ENCODE measurements at places on chromosomes 6 and 20.

GRCh38 chr20:62117658-62118057 is 4.6 kb upstream of the LSM14B start:
- no peak for DNase-seq

DNA sequence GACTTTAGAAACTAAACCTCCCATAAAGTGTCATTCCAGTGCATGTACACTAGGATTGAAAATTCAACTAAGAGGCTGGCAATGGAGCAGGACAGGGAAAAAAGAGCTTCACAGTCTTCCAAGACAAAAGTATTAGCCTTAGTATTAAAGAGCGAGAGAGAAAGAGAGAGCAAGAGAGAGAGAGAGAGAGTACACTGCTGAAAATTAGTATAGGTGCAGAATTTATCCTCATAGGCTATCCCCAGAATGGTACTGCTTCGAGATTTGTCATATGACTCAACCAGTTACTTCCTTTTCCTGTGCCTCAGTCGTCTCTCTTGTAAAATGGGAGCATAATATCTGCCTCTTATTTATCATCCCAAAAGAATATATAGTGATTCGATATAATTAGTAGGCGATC is 543.2 kb upstream of the JARID2 start:
- DNase-seq = no peak

GRCh38 chr6:17865798-17866725 is 121.4 kb downstream of the KIF13A start:
- DNase-seq = no peak

DNA sequence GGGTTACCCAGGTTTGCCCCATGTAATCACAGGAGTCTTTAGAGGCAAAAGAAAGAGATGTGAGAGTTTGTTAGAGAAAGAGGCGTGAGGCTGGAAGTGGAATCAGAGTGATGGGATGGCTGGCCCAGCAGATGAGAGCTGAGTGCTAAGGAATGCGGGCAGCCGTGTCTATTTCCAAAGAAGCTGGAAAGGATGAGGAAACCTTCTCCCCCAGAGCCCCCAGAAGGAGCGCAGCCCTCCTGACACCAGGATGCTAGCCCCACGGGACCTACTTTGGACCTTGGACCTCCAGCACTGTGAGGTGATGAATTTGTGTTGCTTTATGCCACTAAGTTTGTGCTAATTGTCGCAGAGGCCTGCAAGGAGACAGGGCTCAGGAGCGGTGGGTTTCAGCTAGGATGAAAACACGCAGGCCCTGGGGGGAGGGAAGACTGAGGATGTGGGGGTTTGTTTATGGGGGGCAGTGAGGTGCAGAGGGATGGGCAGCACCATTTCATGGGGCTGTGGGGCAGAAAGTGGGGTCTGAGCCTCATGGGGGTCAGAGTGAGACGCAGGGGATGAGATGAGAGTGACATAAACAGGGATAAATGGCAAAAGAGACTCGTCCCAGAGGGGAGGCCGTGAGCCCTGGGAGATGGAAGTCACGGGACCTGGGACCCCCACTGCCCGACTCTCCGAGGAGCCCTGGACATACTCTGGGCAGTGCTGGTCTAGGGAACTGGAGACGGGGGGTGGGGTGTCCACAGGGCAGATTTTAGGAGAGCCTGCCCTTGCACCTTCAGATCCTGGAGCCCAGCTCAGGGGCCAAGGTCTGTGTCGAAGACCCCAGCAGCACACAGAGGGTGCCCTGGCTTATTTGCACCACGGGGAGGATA is 160.2 kb downstream of the NFATC2 start:
- DNase-seq = no peak

GRCh38 chr6:17919496-17919895 is 67.9 kb downstream of the KIF13A start:
- DNase-seq = no peak

- DNase-seq = no peak
Observed at GRCh38 chr6:100491952-100492670, 27.4 kb upstream of the SIM1 start.

DNA sequence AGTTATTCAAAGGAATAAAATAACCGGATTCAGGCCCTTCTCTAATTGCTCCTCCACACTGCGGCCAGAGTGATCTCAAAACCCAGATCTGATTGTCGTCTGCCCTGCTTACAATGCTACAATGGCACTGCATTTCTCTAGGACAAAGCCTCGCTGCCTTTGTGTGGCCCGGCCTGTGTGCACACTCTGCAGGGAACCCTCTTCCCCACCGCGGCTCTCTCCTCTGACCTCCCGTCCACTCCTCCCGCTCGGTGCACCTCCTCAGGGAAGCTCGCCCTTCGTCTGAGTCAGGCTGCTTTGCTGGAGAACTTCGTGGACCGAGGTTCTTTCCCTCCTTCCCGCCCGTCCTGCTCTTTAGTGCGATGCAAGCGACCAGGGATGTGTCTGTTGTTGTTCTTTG is 101.6 kb upstream of the SNX9 start:
- no peak for DNase-seq

DNA sequence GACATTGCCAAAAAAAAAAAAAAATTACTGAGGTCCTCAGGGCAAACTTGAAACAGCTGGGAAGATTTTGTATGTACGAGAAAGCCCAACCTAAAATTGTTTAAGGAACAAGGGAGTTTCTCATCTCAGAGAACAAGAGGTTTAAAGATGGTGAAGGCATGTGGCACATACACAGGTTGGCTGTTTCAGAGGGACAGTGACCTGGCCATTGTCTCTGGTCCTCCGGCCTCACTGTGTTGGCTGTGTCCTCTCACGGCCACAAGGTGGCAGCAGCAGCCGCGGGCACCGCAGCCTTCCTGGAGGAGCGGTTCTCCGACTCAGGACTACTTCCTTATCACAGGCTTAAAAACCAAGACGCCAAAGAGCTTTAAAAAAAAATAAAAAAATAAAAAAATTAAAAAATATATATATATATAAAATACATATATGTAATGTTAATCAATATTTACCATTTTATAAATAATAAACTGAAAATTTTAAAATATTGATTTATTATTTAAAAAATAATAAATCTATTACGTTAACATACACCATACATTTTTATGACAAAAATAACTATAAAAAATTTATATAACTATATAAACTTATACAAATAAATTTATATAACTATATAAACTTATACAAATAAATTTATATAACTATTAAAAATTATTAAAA is 52.8 kb downstream of the GTF2H5 start:
- no peak for DNase-seq

GRCh38 chr6:91476000-91476399 is 889.1 kb upstream of the MAP3K7 start:
- DNase-seq = no peak

DNA sequence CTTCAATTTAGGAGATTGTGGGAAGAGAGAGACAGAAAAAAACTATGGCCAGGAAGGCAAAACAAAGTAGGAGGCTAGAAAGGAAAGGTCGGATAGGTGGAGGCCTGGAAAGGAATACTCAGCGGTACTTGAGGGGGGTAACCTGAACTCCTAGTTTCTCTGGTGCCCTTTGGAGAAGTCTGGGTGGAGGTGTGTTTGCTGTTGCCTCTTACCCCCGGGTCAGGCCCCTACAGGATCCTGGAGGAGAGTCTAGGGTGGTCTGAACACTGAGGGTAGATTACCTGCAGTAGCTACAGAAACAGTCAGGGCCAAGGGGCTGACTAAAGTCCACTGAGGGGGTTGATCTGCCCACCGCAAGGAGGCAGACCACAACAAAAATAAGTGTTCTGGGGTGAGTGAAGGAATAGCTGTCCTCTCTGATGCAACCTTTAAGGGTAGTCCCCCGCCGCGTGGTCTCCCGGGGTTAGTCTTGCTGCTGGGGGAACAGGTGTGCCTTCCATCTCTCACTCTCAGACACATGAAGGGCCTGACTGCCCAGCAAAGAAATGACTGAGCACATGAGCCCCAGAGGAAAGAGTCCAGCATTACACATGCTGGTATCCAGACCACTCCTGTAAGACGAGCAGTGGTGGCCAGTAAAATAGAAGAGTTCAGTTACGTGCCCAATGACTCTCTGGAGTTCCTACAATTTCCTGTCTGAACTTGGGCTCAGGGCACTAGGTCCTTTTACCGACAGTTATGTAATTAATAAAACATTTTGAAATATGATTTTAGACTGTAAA is 59.5 kb downstream of the MTHFD1L start:
- DNase-seq = no peak

GRCh38 chr6:104134876-104135275 is 724.8 kb downstream of the HACE1 start:
- DNase-seq = peak; percentile 92

All from CMK (cell line).